ENCODE measurements at places on chromosomes 6 and 20.

GRCh38 chr6:87738000-87738399 is 36.0 kb upstream of the AKIRIN2 start:
- no peak for DNase-seq

GRCh38 chr20:18436847-18437246 is 30.0 kb downstream of the DZANK1 start:
- DNase-seq, result no peak

DNA sequence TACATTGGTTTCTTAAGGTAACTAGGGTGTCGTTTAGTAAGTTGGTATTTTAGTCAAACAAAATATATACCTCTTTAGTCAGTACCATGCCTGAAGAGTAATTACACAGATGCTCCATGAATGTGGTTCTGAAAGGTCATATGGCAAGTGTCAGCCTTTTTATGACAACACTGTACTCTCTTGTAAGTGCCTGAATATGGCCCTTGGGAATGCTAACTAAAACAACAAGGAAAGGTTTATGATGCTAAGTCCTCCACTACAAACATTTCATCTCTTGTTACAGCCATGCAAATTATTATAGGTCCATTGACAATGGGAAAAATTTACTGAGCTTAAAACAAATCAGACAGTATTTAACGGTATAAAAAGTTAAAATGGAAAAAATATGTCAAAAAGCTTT is 39.0 kb upstream of the SUPT3H start:
- no peak for DNase-seq

DNA sequence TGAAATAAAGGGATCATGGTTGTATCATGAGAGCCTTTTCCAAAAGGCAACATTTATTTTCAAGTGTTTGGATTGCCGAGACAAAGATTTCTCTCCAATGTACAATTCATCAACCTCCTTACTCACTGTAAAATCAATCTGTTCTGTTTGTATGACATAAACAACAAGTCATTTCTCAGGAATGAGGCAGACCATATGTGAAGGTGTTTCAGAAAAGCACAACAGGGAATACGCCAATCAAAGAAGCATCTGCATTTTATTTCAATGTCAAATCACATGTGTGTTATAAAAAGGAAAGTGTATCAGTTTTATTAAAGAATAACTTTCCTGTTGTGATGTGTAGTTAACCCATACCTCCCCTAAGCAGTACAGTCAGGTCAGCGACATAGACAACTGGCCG is 653.7 kb downstream of the TFAP2A start:
- DNase-seq, result no peak

Measured in NCI-H2081 treated with DMSO at 0.1 percent for 48 hours (cell line).